ENCODE measurements at places on chromosomes 5 and 9.

DNA sequence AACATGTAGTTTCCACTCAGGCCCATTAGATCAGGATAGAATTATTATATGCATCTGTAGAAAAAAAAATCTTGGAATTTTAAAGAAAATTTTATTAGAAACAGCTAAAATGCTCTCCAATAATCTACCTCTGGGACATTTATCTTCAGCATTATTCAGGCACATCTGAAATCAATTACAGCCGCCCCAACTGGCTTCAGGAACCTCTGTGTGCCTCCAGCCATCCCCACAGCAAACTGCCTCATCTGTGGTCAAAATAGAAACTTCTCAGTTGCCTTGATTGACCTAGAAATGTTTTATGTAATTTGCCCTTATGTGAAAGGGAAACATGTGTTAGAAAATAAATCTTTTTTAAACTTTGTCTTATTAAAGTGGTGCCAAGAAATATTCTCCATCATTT, 120.1 kb upstream of the LPAR1 start:
- no peak for DNase-seq

GRCh38 chr9:76213751-76214150, 180.5 kb downstream of the RFK start:
- no peak for DNase-seq

- DNase-seq = no peak
Measured at GRCh38 chr5:181042722-181043121, 2.7 kb downstream of the BTNL9 start.

- DNase-seq = no peak
Measured at GRCh38 chr9:107367727-107368502, 84.8 kb downstream of the RAD23B start.

- no peak for DNase-seq
Measured at GRCh38 chr9:74795803-74796202, 91.9 kb downstream of the TRPM6 start.

GRCh38 chr5:132063090-132063911, 2.8 kb downstream of the IL3 start:
- DNase-seq = peak; percentile 26

- DNase-seq = no peak
Measured at GRCh38 chr5:150159031-150159430, 3.4 kb upstream of the PDGFRB start.

DNA sequence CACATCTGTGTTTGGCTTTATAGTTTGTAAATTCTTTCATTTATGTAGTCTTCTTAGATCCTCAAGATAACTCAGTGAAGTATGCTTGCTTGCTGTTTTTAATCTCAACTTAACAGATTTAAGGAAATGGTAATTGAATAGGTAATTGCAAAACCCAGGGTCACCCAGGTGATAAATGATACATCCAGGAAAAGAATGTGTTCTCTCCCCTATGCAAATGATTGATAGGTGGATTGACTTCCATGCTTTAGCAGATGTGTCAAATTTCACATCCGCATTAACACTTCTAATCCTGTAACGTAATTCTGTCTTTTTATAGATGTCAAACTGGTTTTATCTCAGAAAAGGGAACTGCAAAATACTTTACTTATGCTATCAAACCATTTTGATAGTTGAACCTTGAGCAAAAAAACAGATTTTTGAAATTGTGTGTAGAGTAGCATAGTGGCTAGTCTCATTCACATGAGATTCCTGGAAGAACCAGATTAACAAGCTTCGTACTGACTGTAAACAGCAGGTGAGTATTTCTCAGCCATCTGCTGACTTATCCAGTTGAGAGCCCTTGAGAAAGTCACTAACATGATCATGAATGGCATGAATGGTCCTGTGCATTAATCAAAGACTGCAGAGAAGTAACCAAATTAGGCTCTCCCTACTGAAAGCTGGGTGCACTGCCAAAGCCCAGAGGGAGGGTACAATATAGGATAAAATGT, 86.7 kb upstream of the PAM start:
- DNase-seq = no peak

- DNase-seq = no peak
Measured at GRCh38 chr5:35162848-35163709, 67.2 kb downstream of the PRLR start.

GRCh38 chr9:123562844-123563346, 206.9 kb downstream of the CRB2 start:
- DNase-seq = peak; percentile 21

- DNase-seq = peak; percentile 30
Measured at GRCh38 chr9:134551644-134552348, 89.8 kb upstream of the COL5A1 start.

DNA sequence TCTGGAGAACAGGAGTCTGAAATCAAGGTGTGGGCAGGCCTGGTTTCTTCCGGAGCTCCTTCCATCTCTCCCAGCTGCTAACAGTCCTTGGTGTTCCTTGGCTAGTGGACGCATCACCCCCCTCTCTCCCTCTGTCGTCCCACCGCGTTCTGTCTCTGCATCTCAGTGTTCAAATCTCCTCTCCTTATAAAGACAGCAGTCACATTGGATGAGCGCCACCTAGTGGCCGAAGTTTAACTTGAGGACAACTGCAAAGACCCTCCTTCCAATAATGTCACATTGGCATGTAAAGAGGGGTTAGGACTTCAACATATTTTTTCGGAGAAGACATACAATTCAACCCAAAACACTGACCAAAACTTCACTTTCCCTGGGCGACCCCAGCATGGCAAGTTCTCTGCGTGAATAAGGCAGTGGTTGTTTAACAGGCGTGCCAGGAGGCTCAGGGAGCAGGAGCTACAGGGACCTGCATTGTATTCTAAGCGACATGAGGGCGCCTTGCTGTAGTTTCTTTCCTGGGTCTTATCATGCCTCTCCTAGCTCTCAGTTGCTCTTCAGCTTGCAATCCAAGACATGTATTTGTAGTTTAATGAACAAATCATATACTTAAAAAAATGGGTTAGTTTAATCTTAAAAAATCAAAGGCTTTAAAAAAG, 27.9 kb upstream of the BASP1 start:
- DNase-seq = peak; percentile 35

- no peak for DNase-seq
Measured at GRCh38 chr5:176446884-176447590, 1.1 kb upstream of the FAF2 start.

DNA sequence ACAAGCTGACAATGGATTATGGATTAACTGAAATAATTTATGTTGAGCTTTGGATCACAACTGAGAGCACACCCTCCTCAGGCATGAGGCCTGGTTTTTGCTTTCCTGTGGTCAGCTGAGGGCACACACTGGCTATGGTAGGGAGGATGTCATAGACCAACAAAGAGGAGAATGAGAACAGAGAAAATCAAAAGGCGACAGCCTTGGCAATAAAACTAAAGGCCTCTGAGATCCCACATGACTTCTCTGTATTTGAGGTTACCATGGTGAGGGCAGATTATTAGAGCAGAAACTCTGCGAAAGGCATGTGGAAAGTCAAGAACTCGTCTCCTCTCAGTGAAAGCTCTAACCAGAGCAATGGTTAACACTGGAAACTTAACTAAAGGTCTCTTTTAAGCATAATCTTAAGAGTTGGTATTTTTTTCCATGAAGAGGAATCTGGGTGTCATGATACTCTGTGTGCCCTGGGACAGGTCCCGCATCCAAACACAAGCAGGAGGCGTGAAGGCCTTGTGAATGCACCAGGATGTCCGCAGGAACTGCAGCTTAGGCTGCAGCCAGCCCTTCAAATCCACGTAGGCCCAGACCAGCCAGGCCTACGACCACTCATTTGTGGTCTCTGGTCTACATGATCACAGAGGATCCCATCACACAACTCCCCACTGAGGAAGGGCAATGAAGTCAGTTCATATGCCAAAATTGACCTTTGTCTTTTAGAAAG, 12.4 kb upstream of the MEIKIN start:
- no peak for DNase-seq

DNA sequence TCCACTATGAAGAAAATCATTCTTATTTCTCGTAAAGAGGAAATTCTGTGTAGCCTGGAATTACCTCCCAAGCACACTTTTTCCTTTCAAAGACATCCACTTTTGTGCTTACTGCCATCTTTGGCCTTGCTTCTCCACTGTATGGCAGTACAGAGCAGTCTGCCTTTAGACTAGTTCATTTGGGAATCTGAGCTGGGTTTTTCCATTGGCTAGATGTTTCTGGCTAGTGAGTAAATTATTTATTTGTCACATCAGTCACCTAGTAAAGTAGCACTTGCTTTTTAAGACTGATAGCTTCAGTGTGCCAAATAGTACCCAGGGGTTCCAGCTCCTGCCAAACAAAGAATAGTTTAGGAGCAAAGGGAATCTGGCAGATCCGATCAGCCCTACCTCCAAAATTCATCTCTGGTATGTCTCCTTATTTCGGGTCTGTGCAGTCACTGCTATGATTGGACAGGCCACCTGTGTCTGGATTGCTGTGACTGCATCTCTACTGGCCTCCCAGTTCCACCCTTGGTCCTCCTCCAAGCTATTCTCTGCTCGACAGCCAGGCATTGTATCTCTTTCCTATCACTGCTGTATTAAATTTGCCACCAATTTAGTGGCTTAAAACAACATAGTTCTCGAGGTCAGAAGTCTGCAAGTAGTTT, 97.6 kb downstream of the NUDT12 start:
- no peak for DNase-seq

DNA sequence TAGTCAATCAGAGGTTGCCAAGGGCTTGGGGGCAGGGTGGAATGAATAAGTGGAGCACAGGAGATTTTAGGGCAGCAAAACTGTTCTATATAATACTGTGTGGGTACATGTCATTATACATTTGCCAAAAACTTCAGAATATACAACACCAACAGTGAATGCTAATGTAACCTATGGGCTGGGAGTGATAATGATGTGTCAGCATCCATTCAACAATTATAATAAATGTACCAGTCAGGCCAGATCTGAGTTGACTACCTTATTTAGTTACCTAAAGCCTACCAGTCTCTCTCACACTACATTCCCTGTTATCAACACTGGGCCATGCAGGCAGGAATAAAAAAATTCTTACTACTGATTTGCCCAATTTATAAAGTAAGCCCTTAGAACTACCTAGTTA, 884.5 kb downstream of the TLE1 start:
- no peak for DNase-seq

DNA sequence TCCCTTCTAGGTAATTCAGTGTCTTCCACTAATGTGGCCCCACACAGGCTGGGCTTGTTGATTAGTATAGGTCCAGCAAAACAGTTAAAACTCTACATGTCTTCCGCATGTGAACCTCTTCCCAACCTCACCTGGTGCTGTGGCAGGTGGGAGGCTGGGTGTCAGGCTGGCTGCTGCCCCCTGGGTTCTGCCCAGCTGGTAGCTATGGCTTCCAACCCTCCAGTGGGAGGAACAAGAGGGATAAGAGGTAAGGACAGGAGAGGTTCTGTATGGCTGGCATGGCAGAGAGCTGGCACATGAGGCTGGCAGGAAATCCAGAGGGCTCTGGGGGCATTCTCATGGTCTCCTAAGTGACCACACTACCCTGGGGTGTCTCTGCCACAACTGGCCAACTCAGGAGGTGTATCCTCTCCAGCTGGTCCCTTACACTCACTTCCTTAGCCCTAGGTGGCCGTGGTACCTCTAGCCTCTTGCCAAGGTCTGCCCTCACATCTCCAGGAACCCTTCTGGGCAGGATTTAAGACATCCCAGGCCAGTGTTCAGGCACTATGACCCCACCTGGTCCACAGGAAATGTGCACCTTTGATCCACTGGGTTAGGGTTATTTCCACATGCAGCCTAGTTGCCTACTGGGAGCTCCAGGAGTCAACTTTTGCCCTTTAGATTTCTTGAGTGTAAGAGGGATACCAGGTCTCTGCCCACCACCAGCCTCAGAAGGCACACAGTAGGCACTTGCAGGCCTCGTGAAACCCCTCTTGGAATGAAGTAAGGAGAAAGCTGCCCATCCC, 41.7 kb downstream of the AHRR start:
- DNase-seq = no peak

DNA sequence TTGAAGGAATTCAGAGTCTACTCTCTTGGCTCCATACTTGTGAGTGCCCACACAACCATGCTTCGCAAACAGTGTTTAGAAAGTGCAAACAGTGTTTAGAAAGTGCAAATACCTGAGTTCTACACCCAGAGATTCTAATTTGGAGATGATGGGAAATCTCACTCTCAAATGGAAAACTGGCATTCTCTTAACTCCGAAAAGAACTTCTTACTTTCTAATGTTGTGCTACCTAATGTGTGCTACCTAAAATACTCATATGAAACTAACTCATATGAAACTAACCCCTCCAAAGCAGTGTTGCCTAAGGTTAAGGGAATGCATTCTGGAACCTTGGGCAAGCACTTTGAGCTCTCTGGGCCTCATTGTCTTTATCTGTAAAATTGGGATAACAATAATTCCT, 55.5 kb upstream of the ZNF366 start:
- DNase-seq = no peak

GRCh38 chr9:77017505-77017894, 2.0 kb upstream of the FOXB2 start:
- DNase-seq = no peak

DNA sequence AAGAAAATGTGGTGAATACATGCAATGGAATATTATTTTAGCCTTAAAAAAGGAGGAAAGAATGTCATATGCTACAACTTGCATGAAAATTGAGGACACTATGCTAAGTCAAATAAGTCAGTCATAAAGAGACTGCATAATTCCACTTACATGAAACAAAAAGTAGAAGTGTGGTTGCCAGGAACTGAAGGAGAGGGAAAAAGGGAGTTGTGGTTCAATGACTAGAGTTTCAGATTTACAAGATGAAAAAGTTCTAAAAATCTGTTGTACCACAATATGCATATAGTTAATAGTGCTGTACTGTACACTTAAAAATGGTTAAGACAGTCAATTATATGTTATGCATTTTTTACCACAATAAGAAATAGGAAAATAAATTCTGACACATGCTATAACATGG, 95.4 kb downstream of the SLC44A1 start:
- DNase-seq = no peak

- peak; percentile 3 for DNase-seq
Measured at GRCh38 chr5:91641730-91642350, 258.7 kb upstream of the ARRDC3 start.

DNA sequence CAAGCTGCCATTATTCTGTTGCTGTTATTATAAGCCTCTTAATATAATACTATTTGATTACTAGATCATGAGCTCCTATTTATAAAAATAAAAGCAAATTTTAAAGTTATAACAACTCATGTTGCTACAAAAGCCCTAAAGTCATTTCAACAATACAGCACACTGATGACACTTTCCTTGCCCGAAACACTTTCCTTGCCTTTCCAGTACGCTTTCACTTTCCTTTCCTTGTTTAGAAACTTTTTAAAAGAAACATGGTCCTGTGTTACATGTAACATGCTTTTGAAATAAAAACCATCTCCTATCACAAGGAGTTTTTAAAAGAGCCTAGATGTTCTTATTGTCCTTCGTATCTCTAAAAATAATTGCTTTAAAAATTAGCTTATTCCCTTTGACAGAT, 688.4 kb downstream of the PTPRD start:
- DNase-seq = no peak

Measured in COLO829 (cell line).